ENCODE measurements at places on chromosomes 1 and 21.
A peak's percentile ranks its signal among the peaks of the same experiment; 100 is the strongest.

DNA sequence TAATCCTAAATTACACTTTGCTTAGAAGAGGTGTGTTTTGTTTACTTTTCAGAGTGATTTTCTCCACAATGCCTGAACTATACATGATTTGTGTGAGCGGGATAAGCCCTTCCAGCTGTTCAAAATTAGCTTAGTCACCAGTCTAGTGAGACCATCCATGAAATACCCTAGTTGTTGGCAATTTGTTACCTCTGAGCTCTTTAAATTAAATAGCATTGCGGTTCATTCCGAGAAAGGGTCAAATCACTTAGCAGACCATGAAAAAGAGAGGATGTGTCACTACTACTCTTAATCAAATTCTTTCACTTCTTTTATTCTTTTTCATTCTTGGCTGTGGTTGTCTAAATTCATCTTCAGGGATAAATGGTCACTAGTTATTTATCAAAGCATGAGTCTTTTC lies 11.9 kb upstream of the VAV3 start:
- DNase-seq: no peak

GRCh38 chr1:98478121-98478520 lies 183.4 kb upstream of the SNX7 start:
- DNase-seq: no peak

- DNase-seq: no peak
Observed at GRCh38 chr1:2894381-2895041, 93.0 kb upstream of the TTC34 start.

DNA sequence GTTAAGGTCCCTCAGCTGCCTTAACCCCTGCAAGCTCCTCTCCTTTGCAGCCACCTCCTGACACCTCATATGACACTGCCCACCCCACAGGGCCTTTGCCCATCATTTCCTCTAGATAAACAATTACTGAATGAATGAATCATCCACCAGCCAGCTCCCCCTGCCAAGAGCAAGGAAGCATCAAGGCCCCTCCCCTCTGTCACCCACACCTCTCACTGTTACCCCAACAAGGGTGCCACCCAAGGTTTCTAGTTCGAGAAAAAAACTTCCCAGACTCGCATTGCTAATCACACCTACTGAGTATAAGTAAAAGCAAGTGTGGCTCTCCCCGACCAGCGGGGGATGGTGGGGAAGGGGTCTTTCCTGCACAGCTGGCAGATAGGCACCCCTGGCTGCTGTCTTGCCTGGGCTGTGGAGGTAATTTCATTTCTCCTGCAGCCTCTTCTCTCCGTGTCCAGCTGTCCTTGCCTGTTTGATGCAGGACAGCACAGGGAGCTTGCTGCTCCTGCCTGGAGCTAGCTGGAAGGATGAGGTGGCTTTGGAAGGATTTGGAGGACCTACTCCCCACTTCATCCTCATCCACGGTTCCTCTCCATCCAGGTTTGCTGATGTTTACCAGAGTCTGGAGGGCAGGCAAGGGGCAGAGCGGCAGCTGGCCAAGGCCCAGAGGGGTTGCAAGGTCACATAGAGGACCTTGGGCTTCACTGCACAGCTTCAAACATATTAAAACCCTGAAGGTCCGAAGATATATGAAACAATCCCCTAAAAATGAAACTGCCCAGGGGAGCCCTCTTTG lies 33.1 kb upstream of the LBR start:
- DNase-seq: no peak

- DNase-seq: no peak
Observed at GRCh38 chr1:186183970-186184628, 191.0 kb downstream of the TPR start.

- no peak for DNase-seq
Observed at GRCh38 chr1:113805639-113806038, 6.6 kb downstream of the RSBN1 start.

DNA sequence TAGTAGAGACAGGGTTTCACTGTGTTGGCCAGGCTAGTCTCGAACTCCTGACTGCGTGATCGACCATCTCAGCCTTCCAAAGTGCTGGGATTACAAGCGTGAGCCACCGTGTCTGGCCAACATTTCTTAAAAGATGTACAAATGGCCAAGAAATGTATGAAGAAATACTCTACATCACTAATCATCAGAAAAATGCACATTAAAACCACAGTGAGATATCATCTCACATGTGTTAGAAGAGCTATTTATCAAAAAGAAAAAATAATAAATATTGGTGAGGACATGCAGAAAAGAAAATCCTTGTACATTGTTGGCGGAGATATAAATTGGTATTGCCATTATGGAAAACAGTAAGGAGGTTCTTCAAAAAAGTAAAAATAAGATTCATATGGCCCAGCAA lies 33.6 kb upstream of the TNFSF18 start:
- DNase-seq: no peak

DNA sequence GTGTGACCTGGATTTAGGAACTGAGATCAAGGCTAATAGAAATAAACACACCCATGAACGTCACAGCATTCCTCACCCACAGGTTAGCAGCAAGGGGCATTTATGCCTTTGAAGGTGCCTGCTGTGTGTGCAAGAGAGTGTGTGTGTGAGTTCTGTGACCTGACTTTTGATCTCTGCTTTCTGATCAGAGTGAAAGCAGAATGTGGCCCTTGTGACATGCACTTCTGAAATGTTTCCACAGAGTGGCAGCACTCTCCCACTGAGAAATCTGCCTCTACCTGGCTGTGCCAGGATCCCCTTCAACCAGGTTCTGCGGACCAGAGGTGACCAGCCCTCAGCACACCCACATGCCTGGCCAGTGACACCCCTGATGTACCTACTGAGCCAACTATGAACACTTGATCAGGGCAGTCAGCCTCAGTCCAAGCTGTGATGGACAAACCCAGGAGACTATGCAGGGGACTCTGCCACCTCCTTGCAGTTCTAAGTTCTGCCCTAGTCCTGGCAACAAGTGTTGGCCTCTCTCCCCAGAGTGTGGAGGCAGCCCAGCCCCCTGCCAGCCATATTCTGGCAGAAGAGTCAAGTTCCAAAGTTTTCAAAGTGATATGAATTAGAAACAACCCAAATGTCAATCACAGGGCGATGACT lies 41.0 kb downstream of the RXRG start:
- peak; percentile 8 for DNase-seq

- peak; percentile 82 for DNase-seq
Observed at GRCh38 chr21:26846036-26846931, 1.1 kb upstream of the ADAMTS1 start.

- DNase-seq: peak; percentile 19
Observed at GRCh38 chr1:159532922-159533321, 2.9 kb downstream of the OR10J5 start.

DNA sequence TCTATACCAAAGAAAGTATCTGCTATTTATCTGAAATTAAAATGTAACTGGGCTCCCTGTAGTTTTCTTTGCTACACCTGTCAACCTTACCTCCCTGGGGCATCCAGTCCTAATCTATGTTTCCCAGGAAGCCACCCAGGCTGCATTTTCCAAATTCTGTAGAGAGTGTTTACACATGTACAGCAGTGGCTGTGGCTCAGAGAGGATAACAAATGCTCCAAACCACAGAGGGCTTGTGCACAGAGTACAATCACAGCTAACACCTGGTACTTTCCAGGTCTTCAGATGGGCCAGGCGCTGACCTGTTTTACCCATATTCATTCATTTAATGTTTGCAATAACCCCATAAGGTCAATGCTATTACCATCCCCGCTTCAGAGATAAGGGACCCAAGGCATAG lies 146.5 kb upstream of the TNR start:
- no peak for DNase-seq

DNA sequence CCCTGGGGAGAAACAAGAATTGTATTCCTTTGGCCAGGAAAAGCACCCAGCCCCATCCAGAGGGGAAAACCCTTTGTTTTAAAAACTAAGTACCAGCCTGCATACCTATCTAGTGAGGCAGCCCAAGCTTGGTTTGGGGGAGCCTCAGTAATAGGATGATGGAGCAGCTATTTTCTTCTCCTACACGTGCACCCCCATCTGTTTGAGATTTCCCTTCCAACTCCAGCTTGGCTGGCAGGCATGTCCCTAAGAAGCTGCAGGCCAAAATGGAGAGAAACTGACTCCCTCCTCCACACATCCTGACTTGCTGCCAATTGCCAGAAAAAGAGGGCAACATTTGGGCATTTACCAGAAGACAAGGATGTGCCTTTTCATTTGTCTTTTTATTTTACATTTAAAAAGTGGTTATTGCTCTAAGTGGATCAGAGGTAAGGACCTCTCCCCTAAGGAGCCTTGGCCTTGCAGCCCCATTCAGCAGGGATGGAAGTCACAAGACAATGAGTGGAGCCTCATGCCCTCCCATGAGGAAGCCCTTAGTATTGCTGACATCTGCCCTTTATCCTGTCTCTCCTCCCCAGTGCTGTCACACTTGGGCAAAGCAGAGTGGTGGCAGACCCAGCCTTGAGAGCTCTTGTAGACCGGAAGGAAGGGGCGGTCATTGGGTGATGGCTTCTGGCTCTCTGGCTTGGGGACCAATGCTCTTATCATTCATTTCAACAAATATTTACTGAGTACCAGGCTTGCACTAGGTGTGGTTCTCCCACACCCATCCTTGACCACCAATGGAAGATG lies 8.6 kb downstream of the FNDC5 start:
- DNase-seq: no peak

DNA sequence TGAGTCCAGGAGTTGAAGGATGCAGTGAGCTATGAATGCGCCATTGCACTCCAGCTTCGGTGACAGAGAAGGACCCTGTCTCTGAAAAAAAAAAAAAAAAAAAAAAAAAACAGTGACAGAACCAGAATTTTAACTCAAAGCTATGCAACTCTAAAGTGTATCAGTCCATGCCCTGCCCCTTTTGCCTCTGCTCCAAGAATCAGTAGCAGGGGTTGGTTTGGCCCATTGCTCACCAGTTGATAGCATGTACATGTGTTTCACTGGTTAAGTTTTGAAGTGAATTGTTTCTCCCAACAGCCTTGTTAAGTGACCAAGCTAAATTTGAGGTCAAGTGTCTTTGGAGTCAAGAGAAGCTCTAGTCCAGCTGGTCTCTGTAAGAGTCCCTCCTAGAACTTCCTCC lies 245.9 kb downstream of the PLPP3 start:
- no peak for DNase-seq

DNA sequence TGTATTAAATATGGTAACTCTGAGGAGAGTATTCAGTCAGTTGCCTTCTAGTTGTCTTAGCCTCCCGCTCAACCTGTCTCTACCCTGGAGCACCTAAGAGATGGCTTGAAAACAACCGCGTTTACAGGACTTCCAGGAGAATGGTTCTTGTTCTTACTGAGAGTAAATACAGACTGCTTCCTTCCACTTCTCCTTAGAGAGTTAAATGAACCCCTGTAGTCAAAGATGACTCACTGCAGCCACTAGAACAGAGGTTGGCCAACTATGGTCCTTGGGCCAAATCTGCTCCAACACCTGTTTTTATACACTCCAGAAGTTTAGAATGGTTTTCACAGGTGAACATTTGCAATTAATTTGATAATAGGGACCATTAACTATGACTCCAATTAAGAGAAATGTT lies 60.1 kb upstream of the ASB17 start:
- DNase-seq: no peak

- DNase-seq: no peak
Observed at GRCh38 chr1:183898001-183898396, 93.1 kb downstream of the RGL1 start.

GRCh38 chr1:160359559-160360226 lies 7.2 kb upstream of the NHLH1 start:
- DNase-seq: peak; percentile 8

DNA sequence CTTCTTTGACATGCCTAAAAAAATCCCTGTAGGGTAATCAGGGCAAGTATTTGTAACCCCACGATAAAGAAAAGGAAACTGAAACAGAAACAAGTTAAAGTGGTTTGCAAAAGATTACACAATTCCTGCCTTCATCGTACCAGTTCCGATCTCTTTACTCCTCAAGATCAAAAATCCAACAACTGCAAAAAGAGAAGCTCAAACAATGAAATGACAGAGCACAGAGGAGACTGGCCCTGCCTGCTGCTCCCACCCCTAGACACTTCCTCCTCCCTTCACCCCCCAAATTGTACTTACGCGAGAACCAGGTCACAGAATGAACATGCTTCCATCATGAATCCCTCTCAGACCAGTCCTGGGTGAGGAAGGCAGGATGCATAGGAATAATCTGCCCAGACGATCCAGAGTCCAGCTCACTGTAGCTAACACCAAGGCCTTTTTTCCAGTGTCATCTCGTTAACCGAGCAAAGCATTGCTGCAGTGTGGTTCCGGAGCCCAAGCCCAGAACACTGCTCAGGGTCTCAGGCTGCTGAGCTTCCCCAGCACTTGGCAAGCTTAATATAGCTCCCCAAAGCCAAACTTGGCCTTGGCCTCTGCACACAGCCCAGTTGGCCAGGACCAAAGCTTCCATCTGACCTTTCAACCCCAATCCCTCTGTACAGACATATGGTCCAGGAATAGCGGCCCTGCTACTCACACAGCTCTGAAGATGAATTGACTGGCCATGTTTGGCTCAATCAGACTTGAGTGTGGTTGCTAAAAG lies 20.3 kb downstream of the RXRG start:
- no peak for DNase-seq

GRCh38 chr1:60133848-60134247 lies 60.3 kb upstream of the C1orf87 start:
- peak; percentile 50 for DNase-seq

DNA sequence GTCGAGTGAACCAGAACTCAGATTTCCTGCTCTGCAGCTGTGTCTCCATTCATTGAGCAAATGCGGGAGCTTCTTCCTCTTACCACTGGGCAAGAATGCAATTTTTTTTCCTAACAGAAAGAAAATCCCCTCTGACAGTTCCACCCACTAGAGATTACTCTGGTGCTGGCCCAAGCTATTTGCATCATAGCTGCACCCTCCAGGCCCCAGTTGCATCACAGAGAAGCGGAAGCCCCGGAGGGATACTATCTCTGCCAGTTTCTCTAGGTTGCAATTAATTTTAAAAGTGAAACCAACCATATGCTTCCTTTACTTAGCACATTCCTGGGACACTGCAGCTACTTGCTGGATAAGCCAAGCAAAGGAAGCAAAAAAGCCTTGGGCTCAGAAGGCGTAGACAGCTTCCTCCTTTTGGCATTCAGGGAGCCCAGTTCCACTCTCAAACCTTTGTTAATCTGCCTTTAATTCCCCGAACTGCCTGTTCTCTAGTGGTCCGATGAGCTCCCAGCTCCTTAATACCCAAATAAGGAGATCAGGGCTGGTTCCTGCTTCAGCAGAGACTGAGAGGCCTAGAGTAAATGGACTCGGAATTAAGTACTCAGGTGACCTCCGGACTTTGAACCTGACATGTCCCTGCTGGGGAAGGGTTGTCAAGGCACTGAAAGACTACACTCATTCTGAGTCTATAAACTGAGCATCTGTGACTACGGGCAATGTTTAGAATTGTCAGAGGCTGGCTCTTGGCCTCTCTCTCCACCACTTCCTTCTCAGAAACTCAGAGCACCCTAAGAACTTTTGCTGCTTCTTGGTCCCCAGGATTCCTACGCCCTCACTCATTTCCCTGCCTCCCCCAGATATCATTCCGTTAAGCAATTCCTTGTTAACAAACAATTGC lies 72.5 kb upstream of the TNFSF18 start:
- DNase-seq: peak; percentile 97

GRCh38 chr1:70041317-70042045 lies 163.9 kb downstream of the LRRC40 start:
- no peak for DNase-seq

GRCh38 chr1:9841460-9841859 lies 17.7 kb upstream of the CLSTN1 start:
- no peak for DNase-seq
